ENCODE measurements at places on chromosomes 7 and 10. TPM values are rescaled to one million over a fixed set of nuclear protein-coding genes. Genes with fewer than 3 reads are reported as not detected.

The HTRA1 gene
- total RNA-seq, result 49.6 TPM

The INHBA gene
- total RNA-seq, result 0.53 TPM

The FFAR4 gene
- not detected for total RNA-seq

The DLX5 gene
- total RNA-seq, result not detected

The MSMB gene
- not detected for total RNA-seq

The OR2A1 gene
- not detected for total RNA-seq

The OPN1SW gene
- not detected for total RNA-seq

The OR2A12 gene
- not detected for total RNA-seq

The PALD1 gene
- under 0.01 TPM for total RNA-seq

The STOX1 gene
- not detected for total RNA-seq

The IMPDH1 gene
- 101 TPM for total RNA-seq

The MYL10 gene
- not detected for total RNA-seq

The ARMC3 gene
- not detected for total RNA-seq

The BMS1 gene
- total RNA-seq, result 13.0 TPM

The EVX1 gene
- not detected for total RNA-seq

The ZNF248 gene
- 3.2 TPM for total RNA-seq

The SFMBT2 gene
- total RNA-seq, result 0.86 TPM

The ST8SIA6 gene
- total RNA-seq, result under 0.01 TPM

The DRGX gene
- not detected for total RNA-seq

The GPR37 gene
- total RNA-seq, result 1.4 TPM

The ADIRF gene
- 35.6 TPM for total RNA-seq

The NPC1L1 gene
- total RNA-seq, result not detected

The DOCK1 gene
- 24.5 TPM for total RNA-seq

The SMO gene
- total RNA-seq, result 9.7 TPM

The GCK gene
- total RNA-seq, result 2.7 TPM

The KLLN gene
- total RNA-seq, result 0.71 TPM

The MYL7 gene
- not detected for total RNA-seq

The SAP25 gene
- not detected for total RNA-seq

The BTBD16 gene
- total RNA-seq, result not detected

The AKR1C2 gene
- 5.0 TPM for total RNA-seq

The FAM241B gene
- total RNA-seq, result 0.18 TPM

The CYP3A7 gene
- total RNA-seq, result not detected

The TNS3 gene
- total RNA-seq, result 80.7 TPM

The TEX36 gene
- total RNA-seq, result not detected

The LEP gene
- total RNA-seq, result not detected

The FANK1 gene
- total RNA-seq, result 0.71 TPM

The C10orf67 gene
- total RNA-seq, result 0.53 TPM

The MEOX2 gene
- not detected for total RNA-seq

The EBF3 gene
- total RNA-seq, result under 0.01 TPM

The HHEX gene
- total RNA-seq, result 3.9 TPM

The ELFN1 gene
- total RNA-seq, result 0.89 TPM

Data from myometrial cell (primary cell).